Activated naive CD4-positive, alpha-beta T cell treated with Interleukin-2 at 50 U/mL for 16 hours (primary cell): ENCODE measurements at places on chromosomes 12 and 14.

DNA sequence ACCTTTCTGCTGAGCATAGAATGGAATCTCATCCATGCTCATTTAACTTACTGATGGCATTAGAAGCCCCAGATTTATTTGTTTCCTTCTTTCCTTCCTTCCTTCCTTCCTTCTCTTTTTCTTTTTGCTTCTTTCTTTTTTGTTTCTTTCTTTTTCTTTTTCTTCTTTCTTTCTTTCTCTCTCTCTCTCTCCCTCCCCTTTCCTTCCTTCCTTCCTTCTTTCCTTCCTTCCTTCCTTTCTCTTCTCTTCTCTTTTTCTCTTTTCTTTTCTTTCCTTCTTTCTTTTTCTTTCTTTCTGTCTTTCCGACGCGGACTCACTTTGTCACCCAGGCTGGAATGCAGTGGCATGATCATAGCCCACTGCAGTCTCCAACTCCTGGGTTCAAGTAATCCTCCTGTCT, 55.9 kb downstream of the C12orf75 start:
- no peak for DNase-seq

- DNase-seq, result peak; percentile 41
Observed at GRCh38 chr12:47838286-47838931, 18.7 kb upstream of the HDAC7 start.

DNA sequence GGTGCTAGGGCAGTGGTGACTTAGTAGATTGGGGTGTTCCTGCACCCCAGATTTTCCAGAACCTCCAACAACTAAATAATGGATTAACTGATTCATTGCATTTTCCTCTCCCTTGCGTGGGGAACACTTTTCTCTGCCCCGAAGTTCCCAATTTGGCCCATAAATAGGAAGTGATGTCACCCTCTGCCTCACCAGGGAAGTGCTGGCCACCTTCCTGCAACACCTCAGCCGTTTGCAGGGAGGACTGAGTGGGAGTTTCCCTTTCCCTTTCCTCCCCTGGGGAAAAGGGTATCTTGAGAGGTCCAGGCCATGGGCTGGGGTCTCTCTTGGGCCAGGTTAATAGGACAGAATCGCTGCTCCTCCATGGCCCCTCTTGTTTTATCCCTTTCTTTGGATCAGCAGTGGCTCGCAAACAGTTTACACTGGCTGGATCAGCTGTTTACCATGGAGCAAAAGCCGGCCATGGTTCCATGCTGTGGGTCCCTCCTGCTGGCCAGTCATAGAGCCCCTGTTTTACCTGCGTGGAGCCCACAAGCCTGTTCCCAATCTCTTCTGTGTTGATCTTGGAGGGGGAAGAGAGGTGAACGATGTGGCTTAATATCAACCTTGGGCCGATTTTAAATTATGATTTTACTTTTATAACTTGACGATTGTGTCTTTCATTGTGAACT, 91.6 kb upstream of the VRK1 start:
- no peak for DNase-seq

GRCh38 chr14:94536836-94537235, 24.4 kb upstream of the SERPINA4 start:
- no peak for DNase-seq

DNA sequence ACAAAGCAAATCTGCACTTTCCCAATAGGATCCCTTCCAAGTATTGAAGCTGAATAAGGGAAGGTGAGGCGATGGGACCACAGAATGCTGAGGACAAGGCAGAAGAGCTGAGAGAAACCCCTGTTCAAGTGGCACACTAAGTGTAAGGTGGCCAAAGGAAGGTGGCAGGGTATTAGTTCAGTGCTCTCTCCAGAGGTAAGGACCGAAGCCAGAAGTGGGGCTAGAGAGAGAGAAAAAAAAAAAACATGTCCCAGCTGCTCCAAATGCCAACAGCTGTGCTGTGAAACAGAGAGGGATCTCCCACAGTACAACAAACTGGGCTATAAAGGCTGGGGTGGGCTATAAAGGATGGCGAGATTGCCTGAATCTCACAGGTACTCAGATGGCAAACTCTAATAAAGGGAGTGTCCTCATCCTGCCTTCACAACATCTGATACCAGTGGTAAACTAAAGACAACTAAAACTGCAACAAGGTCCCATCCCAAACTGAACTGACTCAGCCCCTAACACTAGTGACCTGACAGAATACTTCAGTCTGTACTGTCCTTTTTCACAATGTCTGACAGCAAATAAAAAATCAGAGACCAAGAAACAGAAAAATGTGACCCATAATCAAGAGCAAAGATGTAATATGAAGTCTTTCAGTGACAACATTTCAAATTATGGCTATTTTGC, 47.9 kb downstream of the CDK17 start:
- no peak for DNase-seq

- peak; percentile 73 for DNase-seq
Observed at GRCh38 chr14:23559010-23559925, 3.2 kb downstream of the THTPA start.

DNA sequence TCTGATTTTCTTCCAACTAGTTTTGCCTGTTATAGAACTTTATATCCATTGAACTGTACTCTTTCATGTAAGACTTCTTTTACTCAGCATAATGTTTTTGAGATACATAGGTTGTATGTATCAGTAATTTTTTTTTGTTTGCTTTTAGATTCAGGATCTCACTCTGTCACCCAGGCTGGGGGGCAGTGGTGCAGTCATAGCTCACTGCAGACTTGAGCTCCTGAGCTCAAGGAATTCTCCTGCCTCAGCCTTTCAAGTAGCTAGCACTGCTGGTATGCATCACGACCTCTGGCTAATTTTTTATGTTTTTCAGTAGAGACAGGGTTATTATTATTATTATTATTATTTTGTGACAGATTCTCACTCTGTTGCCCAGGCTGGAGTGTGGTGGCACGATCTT, 65.0 kb upstream of the DDHD1 start:
- no peak for DNase-seq

DNA sequence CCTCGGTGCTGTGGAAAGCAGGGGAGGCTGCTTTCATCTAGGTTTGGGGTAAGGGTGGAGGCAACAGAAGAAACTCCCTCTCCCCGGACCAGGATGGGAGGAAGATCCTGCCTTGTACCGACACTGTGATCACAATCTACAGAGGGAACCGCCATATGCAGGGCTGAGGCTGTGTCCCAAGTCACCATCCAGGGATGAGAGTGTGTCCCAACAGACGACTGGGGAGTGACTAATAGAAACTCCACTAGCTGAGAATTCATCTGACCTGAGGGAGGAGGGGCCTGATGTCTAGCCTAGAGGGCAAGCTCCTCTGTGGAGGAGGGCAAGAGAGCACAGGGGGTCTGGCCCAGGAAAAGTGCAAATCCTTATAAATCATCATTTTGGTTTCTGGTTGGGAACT, 172.4 kb downstream of the CALM1 start:
- no peak for DNase-seq

DNA sequence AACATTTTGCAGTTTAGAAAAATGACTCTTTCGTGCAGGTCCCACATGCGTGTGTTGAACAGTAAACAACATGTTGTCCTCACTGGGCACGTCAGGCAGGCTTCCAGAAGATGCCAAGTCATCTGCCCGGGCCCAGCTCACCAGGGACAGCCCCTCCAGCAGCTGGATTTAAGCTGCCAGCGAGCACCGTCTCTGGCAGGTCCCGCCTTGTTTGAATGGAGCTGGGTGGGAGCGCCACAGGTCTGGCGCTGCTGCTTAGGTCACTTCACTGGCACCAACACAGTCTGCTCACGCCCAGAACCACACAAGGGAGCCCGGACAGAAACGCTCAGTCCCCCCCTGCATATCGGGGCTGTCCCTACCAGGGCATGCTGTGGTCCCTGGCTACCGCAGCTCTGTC, 33.1 kb upstream of the MMP17 start:
- no peak for DNase-seq

- DNase-seq, result no peak
Observed at GRCh38 chr14:36659010-36659821, 2.4 kb upstream of the PAX9 start.
